ENCODE measurements at places on chromosomes 5 and 9.

DNA sequence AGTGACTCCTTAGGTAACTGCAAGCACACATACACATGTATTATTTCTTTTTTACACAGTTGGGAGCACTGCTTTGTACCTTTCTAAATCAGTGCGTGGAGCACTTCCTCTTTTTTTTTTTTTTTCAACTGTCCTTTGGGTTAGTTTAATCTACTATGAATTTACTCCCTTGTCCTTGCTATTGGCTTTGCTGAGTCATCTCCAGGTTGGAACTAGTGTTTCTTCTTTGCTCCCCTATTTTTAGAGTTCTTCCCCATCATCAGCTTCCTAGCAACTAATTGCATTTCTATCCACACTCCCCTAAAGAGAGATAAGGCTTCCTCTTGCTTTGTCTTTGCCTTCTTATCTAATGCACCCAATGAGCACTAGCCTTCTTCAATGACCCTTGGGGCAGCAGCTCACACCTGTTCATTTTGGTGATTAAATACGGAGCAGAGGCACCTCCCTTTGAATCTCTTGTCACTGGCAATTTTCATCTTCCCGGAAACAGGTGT, 24.3 kb downstream of the S100Z start:
- no peak for ATAC-seq

GRCh38 chr5:133785182-133785581, 172.8 kb upstream of the FSTL4 start:
- ATAC-seq = no peak

DNA sequence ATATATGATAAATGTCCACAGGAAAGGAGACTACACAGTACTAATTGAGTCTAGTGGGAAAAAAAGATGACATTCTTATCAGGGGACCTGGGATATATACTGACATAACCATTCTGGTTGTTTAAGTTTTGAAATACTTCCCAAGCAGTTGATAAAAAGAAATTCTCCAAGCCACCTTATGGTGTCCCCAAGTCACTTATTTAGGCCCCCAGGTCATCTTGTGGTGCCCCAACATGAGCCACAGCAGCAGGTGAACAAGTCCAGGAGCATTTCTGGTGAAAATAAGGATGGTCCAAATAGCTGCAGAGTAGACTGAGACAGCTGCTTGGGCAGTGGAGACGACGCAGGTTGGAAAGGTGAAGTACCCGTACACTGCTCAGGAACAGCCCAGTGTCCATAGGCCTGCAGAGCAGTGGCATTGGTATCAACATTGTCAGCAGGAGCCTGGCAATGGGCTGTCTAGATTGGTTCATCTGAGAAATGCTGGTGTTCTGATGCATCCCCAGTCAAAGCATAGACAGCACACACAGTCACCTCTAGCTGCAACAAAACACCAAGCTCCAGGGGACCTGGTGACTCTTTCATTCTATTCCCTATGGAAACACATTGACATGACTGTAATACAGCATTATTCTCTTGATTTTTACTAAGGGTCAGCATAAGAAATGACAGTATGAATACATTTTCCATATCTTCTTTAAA, 430.6 kb downstream of the NR2F1-AS1 start:
- ATAC-seq = peak; percentile 77

GRCh38 chr5:176658007-176658599, 10.8 kb downstream of the TSPAN17 start:
- peak; percentile 84 for ATAC-seq

- ATAC-seq = no peak
Observed at GRCh38 chr9:137431416-137431931, 8.3 kb downstream of the NOXA1 start.

GRCh38 chr9:115914291-115914690, 239.3 kb upstream of the PAPPA start:
- no peak for ATAC-seq

GRCh38 chr5:74673011-74673790, 11.8 kb upstream of the HEXB start:
- peak; percentile 89 for ATAC-seq

- ATAC-seq = no peak
Observed at GRCh38 chr5:135134691-135135381, 100.8 kb upstream of the PITX1 start.

DNA sequence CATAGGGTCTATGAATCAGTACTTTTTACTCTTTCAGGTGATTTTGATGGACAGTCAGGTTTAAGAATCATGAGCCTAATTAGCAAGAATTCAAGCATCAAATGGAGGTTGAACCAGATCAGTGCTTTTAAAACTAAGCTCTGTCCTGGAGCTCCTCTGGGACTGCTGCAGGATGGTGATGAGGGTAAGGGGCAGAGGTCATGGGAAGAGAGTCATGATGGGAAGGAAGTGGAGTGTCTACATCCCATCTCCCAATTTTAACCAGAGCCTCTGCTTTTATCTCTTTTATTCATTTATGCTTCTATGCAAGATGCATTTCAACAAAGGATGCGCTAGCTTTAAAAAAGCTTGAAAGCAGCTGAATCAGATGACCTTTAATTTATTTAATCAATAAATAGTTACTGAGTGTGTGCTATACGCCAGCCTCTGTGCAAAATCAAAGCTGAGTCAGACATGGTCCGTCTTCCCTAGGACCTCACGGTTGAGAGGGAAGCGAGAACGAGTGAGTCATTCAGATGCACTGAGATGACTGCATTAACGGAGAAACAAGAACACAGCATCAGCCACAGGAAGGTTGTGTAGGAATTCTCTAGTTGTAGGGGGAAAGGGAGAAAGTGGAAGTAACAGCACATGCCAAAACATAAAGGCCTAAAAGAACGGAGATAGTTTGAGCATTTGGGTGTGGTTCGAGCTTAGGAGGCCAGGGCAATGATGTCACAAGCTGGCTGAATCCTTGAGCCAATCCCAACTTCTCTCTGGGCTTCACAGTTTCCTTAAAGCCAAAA, 441.6 kb upstream of the BRINP1 start:
- ATAC-seq = no peak

DNA sequence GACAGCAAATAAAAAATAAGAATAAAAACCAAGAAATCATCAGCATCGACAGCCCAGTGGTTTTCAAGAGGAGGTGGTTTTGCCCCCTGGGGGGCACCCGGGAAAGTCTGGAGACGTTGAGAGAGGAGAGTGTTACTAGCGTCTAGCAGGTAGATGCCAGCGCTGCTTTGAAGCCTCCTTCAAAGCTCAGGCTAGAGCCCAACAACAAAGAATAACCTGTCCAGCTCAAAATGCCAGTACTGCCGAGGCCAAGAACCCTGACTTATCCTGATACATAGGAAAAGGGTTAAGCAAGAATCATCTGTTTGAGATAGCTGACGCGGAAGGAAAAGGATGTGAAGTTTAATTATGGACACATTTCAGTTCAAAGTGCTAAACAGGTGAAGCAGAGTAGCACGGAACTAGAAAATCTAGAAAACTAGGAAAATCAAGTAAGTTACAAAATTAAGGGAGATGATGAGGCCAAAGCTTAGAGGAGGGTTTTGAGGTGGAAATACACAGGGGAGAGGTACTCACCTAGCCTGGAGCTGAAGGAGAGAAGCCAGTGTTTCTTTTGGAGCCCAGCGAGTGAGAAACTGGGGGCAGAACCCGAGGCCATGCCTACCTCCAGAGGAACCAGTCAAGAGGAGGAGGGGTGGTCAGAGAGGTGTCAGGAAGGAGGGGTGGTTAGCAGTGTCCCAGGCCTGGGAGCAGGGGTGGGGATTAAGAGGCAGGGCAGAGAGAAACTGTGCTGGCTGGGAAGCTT, 121.0 kb upstream of the RETREG1 start:
- no peak for ATAC-seq

GRCh38 chr9:120306088-120306487, 273.9 kb downstream of the CDK5RAP2 start:
- ATAC-seq = no peak

DNA sequence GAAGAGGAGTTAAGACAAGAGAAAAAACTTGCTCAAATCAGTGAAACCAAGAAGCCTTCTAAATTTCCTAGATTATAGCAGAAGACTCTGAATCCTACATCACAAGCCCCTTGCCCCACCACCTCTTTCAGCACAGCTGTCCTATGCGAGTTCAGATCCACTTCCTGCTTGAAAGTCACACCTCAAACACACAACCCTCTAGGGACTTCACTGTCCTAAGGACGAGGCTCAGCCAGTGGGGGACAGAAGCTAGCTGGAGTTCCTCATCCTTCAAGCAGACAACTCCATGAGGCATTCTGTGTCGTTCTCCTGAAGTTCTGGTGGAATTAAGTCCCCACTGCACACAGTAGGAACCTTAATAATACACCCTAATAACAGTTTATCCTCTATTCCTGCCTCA, 44.3 kb downstream of the NRG2 start:
- ATAC-seq = no peak

DNA sequence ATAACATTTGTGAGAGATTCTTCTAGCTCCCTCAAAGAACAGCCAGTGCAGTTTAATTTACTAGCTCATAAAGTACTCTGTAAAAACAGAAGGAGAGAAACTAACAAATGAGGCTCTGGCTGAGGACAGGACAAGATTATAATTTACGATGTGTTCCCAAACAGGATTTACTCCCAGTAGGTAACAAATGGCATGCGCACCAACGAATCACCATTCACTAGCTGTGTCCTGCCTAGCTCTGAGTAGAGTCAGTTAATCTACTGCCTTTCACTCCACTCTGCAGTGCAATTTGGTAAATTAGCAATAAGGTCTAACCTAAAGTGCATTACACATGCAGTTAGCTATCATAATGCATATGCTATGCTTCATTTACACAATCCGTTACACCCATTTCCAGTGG, 497.4 kb upstream of the CCNG1 start:
- no peak for ATAC-seq

- ATAC-seq = no peak
Observed at GRCh38 chr5:60470881-60471280, 229.1 kb downstream of the DEPDC1B start.

DNA sequence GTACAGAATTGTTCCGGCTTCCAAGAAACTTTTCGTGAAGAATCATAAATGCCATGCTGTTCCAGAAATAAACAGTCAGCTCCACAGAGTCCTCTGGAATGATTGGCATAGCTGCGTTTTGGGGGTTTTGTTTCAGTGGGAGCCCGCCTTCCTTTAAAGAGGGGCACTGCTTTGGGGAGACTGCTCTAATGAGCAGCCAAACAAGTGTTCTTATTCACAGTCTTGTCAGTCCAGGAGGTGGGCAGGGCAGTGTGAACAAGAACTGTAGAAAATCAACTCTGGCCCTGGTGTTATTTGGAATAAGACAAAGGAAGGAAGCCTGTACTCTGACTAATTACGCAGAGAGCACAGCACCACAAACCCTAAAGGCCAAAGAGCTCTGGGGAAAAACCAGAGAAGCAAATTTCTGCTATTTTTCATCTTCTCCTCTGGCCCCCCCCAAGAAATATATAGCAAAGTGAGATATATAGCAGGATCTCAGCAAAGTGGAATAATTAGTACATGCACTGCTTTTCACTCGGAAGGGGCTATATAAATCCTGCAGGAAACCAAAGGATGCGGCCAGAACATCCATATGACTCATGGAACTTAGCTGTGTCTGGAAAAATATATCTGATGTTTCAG, 92.9 kb downstream of the GLDC start:
- peak; percentile 68 for ATAC-seq

GRCh38 chr5:115382989-115383388, 86.5 kb upstream of the CCDC112 start:
- ATAC-seq = no peak

DNA sequence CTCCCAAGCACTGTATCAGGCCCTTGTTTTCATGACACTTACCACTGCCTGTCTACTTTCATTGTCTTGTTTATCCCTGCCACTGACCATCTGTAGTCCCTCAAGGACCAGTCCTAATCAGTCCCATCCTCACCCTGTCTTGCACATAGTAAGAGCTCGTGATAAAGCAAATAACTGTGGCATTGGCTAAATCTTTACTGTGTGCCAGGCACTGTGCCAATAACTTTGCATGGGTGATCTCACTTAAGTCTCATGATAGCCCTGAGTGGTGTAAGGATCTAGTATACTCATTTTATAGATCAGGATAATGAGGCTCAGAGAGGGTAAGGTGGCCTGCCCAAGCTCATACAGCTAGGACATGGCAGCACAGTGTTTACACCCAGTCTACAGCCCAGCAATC, 5.6 kb downstream of the CDX1 start:
- no peak for ATAC-seq

DNA sequence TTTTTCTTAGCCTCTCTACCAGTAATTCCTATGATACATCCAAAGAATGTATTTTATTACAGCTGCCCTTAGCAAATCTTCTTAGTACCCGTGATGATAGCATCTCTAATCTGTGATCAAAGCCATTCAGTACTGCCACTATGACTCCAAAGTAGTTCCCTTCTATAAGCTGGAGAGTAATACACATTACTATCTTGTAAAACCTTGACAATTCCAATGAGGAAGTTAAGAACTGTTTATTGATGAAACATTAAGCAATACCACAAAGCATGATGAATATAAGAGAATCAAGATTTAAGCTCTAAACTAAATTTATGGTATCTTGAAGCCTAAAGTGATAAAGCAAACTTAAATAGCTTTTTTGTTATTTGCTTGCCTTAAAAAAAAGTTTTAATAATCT, 86.1 kb downstream of the SMIM23 start:
- ATAC-seq = no peak

- ATAC-seq = no peak
Observed at GRCh38 chr5:116859666-116860320, 285.2 kb upstream of the SEMA6A start.

GRCh38 chr9:136399176-136400037, 563 bp downstream of the SNAPC4 start:
- ATAC-seq = peak; percentile 35

- peak; percentile 73 for ATAC-seq
Observed at GRCh38 chr5:113806250-113806649, 292.8 kb downstream of the YTHDC2 start.

GRCh38 chr9:115883467-115884329, 269.9 kb upstream of the PAPPA start:
- peak; percentile 89 for ATAC-seq

- peak; percentile 56 for ATAC-seq
Observed at GRCh38 chr9:127346584-127346983, 50.4 kb upstream of the SLC2A8 start.

- ATAC-seq = no peak
Observed at GRCh38 chr5:134468921-134469400, 56.5 kb upstream of the JADE2 start.

GRCh38 chr9:74952201-74953151, at the start of gene C9orf40:
Gene C9orf40, minus strand, starts transcription at chr9:74952912. Its CDS starts 301 bp downstream, at chr9:74952611.
- peak; percentile 96 for ATAC-seq

- ATAC-seq = no peak
Observed at GRCh38 chr9:132579427-132579798, 3.0 kb upstream of the BARHL1 start.

- ATAC-seq = peak; percentile 82
Observed at GRCh38 chr5:143350751-143351602, 52.5 kb downstream of the NR3C1 start.

DNA sequence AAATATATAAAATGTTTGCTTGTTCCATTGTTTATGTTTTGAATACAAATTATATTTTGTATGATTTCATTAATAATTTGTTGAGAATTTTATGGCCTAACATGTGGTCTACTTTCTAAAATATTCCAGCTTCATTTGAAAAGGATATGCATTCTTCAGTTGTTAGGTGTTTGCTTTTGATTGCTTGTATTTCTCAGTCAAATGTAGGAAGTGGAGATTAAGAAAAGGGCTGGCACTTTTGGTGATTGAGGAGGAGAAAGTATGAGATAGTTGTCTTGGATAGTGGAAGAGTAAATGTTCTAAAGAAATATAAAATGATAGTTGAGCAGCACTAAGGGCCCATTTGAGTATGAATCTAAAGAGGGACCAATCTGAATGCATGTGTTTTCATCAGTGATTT, 23.1 kb downstream of the JAK2 start:
- no peak for ATAC-seq

- no peak for ATAC-seq
Observed at GRCh38 chr5:64682608-64683007, 7.7 kb upstream of the SHISAL2B start.

GRCh38 chr9:107155244-107155817, 127.7 kb upstream of the RAD23B start:
- no peak for ATAC-seq

Data from SK-N-SH treated with all-trans-retinoic acid at 6 μM for 48 hours (cell line).